ENCODE measurements at places on chromosomes 3 and 15.

- DNase-seq, result no peak
Observed at GRCh38 chr3:39848365-39848764, 39.0 kb downstream of the MYRIP start.

DNA sequence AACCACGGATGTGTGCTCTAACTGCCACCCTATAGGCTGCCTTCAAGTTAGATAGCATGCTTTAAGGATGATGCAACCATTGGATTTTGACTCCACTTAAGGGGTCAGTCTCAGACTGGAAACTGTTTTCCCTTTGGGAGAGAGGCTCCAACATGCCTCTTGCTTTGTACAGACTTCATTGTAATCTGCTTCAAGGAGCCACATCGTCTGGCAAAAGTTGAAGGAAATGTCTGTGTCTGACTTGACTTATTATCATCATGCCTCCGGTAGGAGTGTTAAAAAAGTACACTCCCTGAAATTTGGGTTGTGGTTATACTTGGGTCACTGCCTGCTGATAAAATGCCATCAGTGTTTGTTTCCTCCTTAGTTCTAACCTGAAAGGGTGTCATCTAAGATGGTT lies 245.4 kb upstream of the CDIN1 start:
- no peak for DNase-seq

DNA sequence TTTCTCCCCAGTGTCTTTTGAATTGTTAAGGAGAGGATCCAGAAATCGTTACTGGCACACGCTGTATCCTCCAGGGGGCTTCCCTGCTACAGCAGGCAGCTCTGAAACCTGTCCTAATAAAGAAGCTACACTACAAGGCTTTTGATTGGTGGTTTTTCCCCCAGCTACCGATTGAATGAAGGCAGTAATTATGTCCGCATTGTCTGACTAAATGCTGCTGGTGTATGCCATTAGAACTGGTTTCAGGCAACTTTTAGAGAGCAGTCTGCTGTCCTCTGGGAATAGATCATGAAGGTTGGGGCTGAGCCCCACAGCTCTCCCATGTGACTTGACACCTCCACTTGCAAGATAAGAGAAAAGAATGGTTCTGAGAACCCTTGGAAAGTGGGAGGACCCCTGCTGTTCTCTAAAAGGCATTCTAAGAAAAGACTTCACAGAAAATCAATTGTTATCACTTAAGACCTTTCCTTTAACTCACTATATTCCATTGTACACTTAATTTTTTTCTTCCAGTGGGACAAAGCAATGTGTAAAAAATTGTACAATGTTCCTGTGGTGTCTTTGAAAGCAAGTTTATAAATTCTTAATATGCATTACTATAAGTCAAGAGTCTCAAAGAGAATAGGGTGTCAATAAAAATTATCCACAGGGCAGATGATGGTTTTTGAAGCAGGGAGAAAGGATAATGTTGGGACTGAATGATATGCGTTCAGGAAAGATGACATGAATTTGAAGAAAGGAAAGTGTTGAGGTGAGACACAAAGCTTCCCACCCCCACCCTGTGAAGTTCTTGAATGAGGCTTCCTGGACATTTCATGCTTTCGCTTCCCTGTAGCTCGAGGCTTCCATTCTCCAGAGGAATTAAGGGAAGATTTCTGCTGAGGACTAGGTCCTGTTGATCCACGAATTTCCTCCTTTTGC lies 53.0 kb upstream of the DAZL start:
- DNase-seq, result peak; percentile 45

GRCh38 chr15:26134812-26135211 lies 271.7 kb upstream of the ATP10A start:
- DNase-seq, result no peak

GRCh38 chr15:74723754-74724334 lies 1.5 kb downstream of the CYP1A1 start:
- DNase-seq, result peak; percentile 6

DNA sequence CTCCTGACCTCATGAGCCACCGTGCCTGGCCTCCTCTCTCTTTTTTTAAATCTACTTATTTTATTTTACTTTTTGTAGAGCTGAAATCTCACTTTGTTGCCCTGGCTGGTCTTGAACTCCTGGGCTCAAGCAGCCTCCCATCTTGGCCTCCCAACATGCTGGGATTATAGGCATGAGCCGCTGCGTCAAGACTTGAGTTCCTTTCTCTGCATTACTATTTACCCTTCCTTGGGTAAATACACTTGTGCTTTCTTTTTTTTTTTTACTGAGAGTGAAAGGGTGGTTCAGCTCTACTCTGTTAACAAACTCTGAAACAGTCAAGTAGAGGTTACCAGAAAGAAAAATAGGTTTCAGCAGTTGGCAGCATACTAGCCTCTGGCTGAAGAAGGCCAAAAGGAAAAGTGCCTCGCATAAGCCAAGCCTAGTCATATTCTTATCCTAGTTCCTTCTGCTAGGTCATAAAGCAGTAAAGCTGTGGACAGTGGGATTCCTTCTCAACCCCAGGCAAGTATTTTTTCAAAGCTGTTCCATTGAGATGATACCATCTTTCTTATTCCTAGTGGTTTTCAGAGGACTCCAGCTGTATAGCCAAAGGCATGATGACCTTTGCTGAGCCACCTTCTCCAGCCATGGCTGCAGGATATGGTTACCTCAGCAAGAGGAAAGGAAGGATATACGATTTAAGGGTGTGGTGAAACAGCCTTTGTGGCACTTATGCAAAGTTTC lies 135.1 kb downstream of the RBPMS2 start:
- DNase-seq, result no peak
